ENCODE measurements at places on chromosomes 11 and 22.

DNA sequence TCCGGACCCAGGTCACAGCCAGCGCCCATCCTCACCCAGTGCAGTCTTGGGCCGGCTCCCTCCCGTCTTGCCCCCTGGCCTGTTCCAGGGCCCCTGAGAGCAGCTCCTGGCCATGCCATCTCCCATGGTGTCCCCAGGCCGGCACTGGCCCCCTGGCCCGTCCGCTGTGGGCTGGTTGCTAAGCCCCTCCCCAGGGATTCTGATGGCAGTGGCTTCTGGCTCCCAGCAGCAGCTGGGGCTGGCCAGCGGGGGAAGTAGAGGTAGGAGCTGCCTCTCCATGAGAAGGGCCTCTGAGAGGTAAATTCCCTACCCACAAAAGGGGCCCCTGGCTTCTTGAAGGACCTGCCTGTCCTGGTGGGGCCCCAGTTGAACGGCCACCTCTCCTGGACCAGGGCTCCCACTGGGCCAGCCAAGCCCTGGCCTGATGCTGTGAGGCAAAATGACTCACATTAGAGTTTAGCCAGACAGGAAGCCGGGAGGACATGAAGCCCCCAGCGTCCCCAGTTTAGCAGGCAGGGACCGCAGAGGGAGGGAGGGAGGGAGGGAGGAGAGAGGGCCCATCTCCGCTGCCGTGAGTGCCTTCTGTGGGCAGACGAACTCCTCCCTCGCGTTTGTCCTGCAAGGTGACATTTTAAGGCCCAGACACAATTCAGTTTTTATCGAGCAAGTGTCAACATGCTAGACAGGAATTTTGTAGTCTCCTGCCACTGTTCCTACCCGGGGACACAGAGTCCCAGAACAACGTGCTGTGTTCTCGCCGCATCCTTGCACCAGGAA, 32.9 kb upstream of the GAL start:
- DNase-seq, result no peak

DNA sequence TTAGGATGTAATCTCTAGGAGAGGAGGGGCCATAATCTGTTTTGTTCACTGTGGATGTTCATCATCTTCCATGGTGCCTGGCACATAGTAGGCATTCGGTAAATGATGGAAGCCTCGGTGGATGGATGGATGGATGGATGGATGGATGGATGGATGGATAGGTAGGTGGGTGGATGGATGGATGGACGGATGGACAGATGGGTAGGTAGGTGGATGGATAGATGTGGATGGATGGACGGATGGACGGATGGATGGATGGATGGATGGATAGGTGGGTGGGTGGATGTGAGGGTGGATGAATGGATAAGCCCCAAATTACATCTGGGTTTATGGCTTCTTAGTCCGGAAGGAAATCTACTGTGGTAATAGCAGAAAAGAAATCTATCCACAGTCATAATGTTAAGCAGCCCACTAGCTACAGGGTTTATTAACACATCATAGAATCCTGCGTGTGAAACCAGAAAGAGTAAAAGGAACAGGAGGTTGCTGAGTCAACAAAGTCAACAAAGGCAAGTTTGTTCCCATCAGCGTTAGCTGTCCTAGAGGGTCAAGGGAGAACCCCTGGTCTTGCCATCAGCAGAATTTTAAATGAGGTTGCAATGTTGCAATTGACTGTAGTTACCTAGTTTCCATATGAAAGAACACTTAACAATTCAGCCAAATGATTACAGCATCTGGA, 82.8 kb downstream of the C11orf91 start:
- DNase-seq, result no peak

DNA sequence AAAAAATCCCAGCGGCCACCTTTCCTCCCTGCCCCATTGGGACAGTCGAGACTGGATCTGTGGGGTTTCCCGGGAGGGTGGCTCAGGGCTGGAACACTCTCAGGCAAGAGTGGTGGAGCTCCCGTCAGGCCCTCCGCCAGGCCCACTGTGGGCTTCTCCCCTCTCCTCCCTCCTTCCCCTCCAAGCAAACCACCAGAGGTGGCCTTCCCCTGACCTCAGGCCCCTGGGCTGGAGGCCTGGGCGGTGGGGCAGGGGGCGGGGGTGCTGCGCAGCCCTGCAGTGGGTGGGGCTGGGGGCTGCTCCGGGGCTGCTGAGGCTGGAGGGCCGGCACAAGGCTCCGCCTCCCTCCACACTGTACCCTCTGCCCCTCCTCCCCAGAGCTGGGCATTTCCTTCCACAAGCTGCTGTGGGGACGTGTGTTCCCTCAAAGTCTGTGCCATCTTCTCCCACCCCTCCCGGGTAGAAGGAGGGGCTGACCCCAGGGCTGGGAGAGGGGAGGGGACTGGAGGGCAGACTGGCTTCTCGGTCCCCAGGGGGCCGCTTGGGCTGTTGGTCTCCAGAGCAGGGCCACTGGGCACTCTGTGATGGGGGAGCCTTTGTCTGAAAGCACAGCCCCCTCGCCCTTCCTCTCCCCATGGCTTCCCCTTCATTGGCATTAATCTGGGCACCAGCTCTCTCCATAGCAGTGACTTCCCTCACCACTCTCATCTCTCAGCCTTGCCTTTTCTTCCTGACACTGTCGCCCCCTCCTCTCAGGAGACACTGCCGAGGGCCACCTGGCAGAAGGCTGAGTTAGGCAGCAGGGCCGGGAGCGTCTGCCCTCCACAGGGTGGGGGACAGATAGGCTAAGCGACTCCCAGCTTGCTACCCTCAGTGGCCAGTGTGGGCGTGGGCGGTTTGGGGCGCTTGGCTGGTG, 7.1 kb downstream of the RCOR2 start:
- no peak for DNase-seq

- DNase-seq, result no peak
Observed at GRCh38 chr22:42587588-42588175, 27.0 kb downstream of the POLDIP3 start.

DNA sequence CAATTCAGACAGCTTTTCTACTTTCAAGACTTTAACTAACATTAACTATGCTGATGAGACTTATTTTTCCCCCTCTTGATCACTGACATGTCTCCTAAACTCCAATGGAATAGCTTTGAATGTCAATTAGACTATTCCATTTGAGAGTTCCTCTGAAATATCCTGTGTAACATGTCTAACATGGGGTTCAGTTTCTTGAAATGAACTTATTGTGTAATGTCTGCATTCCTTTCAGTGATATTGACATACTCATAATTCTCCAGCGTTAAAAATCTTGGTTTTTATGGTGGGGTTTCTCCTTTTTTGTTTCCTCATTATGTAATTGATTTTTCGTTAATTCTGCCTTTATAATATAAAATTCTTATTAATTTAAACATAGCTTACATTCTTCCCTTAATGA, 37.7 kb upstream of the SPTBN2 start:
- no peak for DNase-seq

DNA sequence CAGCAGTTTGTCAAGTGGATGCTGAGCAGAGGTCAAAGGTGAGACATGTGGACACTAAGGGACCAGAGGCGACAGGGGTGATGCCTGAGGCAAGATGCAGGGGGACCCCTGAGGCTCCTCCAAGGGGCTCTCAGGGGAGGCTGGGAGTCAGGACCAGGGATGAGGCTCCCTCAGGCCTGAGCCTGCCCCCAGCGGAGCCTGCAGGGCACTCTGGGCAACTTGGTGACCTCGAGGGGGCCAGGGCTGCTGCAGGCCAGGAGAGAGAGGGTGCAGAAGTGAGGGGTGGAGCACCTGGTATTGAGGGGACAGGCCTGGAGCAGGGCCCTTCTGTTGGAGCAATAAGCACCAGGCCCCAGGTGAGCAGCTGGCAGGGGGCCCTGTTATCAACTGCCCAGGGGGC, 6.1 kb downstream of the EHBP1L1 start:
- no peak for DNase-seq

GRCh38 chr11:64746486-64746885, 2.5 kb upstream of the RASGRP2 start:
- no peak for DNase-seq

DNA sequence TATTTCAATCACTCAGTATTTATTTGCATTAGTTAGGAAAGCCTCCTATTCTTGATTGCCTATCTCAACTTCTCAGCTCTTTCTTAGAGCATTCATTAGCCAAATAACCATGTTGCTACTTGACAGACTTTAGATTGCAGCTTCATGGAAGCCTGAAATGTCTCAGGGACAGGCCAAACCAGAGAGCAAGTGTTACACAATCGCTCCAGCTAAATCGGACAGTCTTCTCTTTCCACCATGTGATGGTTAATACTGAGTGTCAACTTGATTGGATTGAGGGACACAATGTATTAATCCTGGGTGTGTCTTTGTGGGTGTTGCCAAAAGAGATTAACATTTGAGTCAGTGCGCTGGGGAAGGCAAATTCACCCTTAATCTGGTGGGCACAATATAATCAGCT, 106.5 kb upstream of the DRD2 start:
- no peak for DNase-seq

- no peak for DNase-seq
Observed at GRCh38 chr22:49010070-49010863, 817.4 kb downstream of the BRD1 start.

- no peak for DNase-seq
Observed at GRCh38 chr11:128684549-128685401, 9.1 kb upstream of the FLI1 start.

DNA sequence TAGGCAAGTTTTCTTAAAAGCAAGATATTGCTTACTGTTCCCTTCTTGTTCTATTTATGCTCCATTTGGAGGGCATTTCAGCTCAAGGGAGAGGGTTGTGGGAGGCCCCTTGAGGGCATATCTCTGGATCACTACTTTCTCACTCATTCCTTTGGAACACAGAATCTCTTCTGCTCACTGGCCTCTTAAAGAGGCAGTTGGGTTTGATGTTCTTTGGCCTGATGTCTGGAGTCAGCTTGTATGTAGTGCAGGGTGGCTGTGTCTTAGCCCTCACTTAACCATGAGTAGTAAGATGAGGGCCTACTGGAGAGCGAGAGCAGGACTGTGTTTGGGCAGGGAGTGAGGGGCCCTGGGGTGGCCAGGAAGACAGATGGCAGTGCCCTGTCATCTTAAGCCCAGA, 3.6 kb downstream of the INCENP start:
- DNase-seq, result no peak

- no peak for DNase-seq
Observed at GRCh38 chr22:50482107-50483074, 1.0 kb downstream of the ADM2 start.

- DNase-seq, result peak; percentile 33
Observed at GRCh38 chr11:95337175-95337957, 106.4 kb upstream of the SESN3 start.

DNA sequence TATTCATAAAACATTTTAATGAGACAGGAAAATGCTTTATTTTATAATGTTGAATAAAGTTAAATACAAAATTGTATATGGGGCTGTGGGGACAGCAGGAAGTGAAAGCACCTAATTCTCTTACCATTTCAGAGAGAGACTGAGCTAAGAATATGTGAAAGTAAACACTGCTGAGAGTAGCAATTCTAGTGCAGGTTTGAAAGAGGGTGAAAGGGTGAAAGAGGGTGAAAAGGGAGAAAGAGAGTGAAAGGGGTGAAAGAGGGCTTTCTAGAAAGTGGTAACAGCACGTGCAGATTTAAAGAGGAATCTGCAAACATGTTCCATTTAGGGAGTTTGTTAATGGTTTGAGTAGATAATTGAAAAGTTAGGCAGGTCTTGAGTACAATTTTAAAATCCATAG, 652.0 kb upstream of the CCDC90B start:
- no peak for DNase-seq

DNA sequence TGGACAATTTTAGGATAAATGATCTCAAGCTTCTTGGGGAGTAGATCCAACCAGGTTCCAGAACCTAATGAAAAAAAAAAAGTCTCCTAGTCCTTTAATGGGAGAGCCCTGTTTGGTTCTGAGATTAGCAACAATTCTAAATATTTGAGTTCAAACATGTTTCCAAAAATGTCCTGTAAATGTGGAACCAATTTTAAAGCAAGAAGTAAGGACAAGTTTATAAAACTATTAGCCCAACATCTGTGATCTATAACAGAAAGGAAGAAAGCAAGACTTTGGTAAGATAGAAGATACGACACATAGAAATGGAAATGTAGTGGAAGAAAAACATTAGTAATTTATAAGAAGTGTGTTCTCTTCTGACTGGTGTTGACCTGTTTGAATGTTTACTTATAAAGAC, 79.7 kb upstream of the SLC5A12 start:
- DNase-seq, result no peak

DNA sequence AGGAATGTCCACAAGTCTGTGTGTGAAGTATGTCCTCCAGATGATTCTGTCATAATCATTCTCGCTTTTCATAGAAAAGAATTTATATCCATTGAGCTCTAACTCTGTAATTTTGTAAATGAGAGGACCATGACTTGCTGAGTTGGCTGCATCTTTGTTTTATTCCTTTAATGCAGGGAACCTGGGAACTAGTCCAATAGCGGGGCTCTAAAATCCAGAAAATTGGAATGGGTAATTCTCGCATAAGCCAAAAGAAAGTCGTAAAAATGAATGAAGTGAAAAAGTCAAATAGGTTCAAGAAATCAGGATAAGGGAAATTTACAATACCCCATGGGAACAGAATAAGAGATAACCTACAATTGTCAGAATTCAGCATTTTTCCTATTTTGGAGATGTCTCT, 232.5 kb downstream of the RAB38 start:
- no peak for DNase-seq

DNA sequence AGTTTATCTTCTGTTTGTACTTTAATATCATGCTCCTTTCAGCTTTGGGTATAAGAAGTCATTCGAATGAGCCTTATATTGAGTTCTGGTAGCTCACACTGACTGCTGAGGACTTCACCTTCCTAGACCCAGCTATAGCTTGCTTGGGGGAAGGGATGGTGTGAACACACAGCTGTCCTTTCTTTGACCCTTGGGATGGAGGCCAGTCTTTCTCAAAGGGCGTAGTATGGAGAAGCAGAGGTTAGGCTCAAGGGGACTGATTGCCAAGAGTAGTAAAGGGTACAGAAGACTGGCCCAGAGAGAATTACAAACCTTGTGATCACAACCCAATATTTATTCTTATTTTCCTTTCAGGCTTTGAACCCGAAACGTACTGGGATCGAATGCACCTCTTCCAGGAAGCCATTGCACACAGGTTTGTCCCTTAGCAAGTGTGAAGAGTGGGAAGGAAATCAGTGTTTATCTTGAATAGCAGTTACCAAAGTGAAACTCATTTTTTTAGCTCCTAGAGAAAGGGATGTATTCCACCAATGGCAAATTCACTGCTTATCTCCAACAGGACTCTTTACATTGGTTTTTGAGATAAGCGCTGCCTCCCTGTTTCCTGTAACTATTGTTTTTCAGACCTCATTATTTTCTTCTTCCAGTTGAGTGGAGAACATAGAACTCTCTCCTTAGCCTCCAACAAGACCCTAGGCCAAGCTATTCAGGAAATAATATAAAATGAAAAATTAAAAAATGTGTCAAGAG, 42.8 kb upstream of the YWHAH start:
- no peak for DNase-seq

- DNase-seq, result no peak
Observed at GRCh38 chr11:76787911-76788596, 4.9 kb downstream of the TSKU start.

DNA sequence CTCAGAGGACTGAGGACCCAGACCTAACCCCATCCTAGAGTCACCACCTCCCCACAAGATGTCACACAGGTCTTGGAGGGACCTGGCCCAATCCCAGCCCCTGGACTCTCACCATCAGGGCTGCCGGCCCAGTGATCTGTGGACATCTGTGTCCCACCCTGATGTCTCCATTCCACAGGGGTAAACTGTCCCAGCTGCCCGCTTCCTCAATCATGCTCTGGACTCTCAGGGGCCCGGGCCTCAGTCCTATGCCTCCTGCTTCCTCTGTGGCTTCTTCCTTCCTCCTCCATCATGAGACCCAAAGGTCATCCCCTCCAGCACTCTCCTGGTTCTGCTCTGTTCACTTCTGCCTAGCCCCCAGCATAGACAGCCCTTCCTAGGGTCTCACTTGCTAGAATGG, 32.2 kb downstream of the ARAP1 start:
- no peak for DNase-seq

GRCh38 chr22:28464127-28464526, 215.5 kb downstream of the TTC28 start:
- no peak for DNase-seq
